ENCODE measurements at places on chromosomes 2 and 18.

- no peak for DNase-seq
Observed at GRCh38 chr2:26644188-26644835, 3.1 kb upstream of the CIB4 start.

GRCh38 chr2:71989671-71990070 lies 158.0 kb downstream of the CYP26B1 start:
- DNase-seq = no peak

GRCh38 chr2:118237451-118237850 lies 149.2 kb downstream of the INSIG2 start:
- DNase-seq = no peak

GRCh38 chr2:190663348-190663747 lies 14.5 kb downstream of the NAB1 start:
- DNase-seq = no peak

- DNase-seq = no peak
Observed at GRCh38 chr18:43847164-43848091, 570.1 kb upstream of the SYT4 start.

GRCh38 chr2:35510636-35511035 lies 844.9 kb upstream of the CRIM1 start:
- DNase-seq = no peak

DNA sequence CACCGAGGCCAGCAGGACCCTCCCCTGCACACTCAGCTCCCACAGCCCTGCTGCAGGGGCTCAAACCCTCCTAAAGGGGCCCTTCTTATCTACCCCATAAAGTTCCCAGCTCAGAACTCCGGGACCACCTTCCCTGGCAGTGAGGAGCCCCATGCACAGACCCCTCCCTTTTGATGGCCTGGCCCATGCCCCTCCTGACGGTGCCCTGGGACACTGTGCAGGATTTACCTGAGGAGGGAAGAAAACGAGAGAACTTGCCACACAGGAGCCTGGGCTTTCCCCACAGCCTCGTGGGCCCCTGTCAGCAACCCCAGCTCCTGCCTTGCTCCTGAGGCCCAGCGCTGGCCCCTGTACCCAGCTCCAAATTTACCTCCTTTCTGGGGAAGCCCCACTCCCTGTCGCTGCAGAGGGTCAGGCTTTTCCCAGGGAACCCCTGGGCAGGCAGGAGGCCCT lies 206.3 kb upstream of the SALL3 start:
- no peak for DNase-seq

DNA sequence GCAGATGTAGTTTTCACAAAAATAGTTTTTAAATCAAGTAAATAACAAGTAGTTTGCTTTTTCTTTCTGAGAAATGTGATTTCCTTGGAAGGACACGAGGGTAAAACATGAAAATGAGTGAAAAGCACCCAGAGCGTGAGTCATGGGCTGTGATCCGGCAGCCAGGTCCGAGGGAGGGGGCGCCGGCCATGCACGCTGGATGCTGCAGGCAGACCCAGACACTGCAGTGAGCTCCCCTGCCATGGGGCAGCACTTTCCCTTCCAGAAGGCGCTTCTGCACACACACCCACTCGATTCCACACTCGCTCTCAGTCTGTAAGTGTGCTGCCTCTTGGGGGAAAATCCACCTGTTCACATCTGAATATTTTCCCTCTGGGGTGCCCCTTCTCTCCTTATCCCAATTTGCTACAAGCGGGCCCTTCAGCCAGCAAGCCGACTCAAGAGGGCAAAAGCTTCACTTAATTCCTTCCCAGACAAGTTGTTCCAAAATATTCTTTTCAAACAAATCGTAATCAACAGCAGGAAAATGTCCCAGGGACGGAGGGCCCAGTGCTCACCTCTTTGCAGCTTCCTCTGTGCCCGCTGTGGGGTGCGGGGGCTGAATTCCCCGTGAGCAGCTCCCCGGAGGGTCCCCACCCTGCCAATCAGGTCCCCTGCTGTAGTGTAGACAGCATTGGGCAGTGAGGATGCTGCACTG lies 87.0 kb upstream of the ID2 start:
- no peak for DNase-seq

DNA sequence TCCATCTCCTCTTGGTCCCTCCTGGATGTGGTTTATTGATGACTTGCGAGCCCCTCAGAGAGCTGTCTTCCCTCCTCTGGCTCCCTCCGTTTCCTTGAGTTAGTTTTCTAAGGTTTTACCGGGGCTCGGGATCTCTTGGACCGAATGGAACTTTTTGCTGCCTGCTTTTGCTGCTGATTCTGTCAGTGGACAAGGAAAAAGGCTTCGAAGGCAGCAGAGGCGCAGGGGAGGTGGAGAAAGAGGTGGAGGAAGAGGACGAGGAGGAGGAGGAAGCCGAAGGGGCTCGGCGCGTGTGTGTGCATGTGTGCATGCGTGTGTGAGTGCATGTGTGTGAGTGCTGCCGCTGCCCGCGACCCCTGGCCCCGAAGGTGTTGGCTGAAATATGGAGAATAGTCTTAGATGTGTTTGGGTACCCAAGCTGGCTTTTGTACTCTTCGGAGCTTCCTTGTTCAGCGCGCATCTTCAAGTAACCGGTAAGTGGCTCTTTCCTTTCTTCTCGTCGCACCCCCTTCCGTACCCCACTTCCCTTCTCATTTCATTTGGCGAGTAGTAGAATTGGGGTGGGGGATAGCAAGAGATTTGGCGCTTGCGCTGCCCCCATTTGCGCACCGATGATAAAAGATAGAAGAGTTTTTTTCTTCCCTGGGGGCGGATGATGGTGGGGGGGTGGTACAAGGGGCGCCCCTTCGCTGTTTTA lies 557 bp downstream of the DCC start:
- no peak for DNase-seq

DNA sequence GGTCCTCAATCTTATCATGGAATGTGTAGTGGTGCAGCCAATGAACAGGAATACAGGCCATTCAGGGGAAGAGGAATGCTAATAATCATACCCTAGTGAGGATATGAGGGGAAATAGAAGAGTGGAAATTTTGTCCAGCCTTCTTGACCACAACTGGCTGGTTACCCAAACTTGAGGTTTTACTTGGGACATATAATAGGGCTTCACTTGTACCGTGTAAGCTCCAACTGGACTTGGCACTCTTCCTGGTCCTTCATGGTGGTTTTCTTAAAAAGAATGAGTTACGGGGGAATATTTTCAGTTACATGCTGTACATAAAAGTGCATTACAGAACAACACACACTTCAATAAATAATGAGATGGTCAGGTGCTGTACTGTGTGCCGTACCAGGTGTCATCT lies 234.9 kb upstream of the RASGRP3 start:
- DNase-seq = no peak

DNA sequence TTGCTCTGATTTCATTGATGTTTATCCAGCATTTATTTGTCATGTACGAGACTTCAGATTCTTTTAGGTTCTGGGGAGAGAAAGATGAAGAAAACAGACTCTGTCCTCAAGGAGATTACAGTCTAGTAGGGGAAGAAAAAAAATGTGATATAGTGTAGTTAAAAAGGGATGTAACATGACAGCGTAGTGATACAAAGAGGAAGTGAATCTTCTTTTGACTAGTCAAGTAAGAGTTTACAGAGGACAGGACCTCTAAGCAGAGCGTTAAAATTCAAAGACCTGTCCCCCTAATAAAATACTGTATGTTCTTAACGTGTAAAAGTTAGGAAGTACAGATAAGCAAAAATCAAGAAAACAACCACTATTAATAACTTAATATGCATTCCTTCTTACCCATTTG lies 47.7 kb downstream of the NCOA1 start:
- DNase-seq = no peak

GRCh38 chr2:203636588-203637470 lies 69.6 kb upstream of the CD28 start:
- peak; percentile 18 for DNase-seq

DNA sequence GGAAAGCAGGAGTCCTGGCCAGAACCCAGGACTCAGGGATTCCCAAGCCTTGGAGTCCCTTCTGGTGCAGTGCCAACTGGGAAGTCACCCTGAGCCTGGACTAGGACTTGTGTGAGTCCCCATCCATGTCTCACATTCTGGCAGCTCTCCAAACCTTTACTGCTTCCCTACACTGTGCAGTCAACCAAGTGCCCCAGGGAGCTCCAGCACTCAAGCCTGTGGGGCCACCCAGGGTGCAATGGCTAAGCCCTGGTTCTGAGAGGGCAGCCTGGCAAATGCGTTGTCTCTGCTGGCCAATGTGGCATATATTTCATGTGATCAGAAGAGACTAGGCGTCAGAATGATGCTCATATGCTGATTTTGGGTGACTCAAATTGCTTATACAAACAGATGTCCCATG lies 223.4 kb downstream of the SP3 start:
- no peak for DNase-seq

DNA sequence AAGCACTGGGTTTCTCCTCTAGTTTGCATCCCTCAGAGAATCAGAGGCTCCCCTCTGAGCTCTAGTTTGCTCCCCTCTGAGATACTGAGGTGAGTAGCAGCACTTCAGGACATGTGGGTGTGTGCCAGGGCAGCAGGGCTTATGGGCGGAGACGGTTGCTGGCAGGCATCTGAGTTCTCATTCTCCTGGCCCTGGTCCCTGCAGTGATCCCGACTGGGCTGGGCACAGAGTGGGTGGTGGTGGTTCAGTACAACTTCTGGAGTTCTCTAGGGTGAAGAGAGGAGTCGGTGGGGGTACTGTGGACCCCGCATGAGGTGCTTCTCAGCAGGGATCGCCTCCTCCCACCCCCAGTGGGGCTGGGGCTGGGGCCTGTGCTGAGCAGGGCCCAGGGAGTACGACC lies 47.9 kb downstream of the BOLA3 start:
- peak; percentile 74 for DNase-seq

DNA sequence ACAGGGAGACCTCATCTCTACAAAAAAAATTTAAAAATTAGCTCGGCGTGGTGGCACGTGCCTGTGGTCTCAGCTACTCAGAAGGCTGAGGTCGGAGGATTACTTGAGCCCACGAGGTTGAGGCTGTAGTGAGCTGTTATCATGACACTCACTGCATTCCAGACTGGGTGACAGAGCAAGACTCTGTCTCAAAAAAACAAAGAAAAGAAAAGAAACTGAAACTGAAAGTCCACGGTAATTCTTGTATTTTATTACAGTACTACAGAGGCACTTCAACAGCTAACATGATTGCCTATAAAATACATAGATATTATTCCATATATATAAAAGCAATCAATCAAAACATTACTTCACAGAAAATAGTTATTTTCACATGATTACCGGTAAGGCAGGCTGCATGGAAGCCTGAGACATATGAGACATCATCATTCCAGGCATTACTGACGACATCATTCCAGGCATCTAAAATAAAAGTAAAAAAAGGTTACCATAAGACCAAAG lies 23.1 kb downstream of the PRPF40A start:
- DNase-seq = peak; percentile 60

Measured in hematopoietic multipotent progenitor cell treated with erythropoietin and hydrocortisone succinate and interleukin-3 and kit ligand, for 6 days (in vitro differentiated cells).